ENCODE measurements at places on chromosomes 12 and 14.

DNA sequence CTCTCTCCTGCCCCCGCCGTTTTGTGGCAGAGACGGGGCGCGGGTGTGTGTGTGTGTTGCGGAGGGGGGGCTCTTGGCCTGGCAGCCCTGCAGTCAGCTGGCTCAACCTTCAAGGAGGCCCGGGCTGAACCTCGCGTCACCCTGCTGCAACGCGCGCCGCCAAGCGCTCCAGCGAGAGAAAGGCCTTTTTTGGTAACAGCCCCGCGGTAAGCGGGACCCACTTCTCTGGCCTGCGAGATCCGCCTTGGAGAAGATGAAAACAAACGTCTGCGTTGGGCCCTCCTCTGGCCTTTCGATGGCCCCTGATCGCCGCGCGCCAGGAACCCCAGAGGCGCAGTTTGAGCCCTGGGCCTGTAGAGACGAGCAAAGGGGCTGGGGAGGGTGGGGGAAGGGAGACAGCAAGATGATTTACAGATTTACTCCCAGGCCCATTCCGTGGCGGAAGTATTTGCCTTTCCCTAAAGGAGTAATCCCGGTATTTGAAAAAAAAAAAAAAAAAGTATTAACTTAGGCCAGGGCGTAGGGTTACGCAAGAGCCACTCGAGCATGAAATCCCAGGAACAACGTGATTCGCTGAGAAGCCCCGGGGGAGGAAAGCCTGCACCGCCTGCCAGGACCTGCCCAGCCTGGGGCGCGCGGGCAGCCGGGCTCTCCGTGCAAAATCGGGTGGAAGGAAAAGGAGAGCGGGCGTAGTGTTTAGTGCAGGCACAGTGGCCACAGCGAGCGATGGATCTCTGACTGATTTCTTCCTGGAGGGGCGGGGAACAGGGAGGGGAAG, 4.5 kb upstream of the IRF2BPL start:
- peak; percentile 74 for DNase-seq

- DNase-seq: no peak
These were observed 65.4 kb downstream of the PPFIBP1 start for GRCh38 chr12:27589419-27589818.

- DNase-seq: no peak
These were observed 138.8 kb upstream of the HMGA2 start for GRCh38 chr12:65685514-65685913.

DNA sequence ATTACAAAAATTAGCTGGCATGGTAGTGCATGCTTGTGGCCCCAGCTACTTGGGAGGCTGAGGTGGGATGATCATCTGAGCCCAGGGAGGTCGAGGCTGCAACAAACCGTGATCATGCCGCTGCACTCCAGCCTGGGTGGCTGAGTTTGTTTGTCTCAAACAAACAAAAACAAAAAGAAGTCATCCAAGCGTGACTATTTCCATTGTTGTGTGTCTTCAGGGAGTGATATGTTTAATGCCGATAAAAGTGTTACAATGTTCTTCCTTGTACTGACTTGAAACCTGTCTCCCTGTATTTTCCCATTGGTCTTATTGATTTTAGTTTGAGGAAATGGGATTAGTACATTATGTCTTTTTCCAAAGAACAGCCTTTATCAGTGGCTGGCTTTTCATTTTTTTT, 75.6 kb upstream of the USP44 start:
- DNase-seq: no peak

DNA sequence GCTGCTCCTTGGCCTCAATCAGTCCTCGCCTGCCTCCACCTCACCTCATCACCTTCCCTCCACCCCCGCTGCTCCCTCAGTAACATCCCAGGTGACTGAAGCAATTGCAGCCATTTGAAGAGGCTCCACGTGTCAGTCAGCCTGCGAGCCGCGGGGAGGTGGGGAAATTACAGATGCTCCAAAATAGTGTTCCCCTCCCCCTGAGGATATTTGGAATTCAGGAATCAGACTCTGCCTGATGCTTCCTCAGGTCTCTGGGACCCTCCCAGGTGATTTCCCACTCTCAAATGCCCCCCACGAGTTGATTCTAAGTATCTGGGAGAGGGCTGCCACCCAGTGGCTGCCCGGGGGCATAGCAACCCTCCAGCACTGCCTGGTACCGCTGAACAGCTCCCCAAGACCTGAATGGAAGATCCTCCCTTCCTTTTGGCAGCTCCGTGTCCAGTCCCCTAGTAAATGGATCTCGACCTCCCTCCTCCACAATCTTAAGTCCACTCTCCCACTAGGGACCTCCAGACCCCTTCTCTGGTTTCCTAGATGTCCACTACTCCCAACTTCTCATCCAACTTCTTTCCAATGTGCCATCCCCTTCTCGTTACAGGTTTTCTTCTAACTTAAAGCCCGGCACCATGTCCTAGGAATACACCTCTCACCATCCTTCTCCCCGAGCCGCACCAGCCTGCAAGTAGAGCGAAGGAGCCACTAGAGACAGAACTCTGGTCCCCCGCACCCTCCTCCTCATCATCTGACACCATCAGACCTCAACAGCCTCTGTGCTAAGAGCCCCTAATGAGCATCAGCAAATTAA, 1.4 kb upstream of the ASIC1 start:
- peak; percentile 32 for DNase-seq

DNA sequence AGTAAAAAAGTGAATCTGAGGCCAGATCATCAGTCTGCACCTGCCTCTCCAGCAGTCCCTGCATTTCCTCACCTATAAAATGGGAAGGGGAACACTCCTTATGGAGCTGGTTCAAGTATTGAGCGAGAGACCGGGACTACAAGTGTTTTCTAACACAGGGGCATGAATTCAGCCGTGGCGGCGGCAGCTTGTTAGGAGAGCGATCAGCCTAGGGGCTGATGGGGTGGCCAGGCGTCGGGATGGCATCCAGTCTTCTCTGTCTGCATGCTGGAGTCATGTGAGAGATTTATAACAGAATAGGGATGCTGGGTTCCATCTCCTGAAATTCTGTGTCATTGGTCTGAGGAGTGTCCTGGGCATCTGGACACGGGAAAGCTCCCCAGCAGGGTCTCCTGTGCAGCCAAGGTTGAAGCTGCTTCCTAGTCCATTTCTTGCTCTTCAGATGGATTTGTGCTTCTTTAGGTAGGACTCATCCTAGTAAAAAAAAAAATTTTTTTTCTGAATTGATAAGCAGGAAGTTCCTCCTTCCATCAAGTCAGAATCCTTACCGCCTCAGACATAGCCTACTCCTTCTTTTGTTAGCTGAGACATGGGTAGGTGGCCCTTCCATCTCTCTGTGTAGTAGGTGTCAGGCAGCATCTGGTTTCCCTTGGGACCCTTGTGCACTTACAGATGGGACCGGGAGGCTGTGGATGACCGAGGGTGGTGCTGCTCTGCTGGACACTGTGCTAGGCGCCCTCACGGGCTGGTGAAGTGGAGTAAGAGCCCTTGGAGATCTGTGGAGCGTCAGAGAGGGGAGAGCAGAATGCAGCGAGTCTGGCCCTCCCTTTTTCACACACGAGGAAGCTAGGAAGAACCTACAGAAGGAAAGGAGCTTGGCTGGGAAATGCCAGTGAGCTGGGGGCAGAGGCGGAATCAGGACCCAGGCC, 146.7 kb downstream of the TSPAN9 start:
- no peak for DNase-seq

DNA sequence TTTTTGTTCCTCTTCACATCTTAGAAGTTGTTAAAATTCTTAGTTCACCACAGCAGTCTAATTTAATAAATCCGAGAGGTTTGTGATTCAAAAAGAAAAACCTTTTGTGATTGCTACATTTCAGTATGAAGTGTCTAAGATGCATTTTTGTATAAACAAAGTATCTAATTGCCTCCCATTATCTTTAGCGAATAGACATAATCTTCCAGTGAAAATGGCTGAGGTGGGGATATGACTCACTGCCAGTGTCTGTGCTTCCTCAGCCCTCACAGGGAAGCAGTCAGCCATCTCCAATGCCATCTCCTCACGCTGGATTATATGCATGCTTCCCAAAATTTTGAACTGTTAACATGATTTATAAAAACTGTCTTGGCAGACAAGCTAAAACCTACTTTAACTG, 7.6 kb downstream of the GCH1 start:
- DNase-seq: no peak

GRCh38 chr14:73877790-73878189, 8.9 kb upstream of the ZNF410 start:
- no peak for DNase-seq

- DNase-seq: no peak
These were observed 6.4 kb upstream of the RAD52 start for GRCh38 chr12:955939-956338.
